ENCODE measurements at places on chromosomes 16 and 17.

- no peak for DNase-seq
Observed at GRCh38 chr17:57424273-57424672, 167.9 kb downstream of the MSI2 start.

GRCh38 chr17:74919440-74920305, 3.4 kb downstream of the USH1G start:
- DNase-seq: no peak

- no peak for DNase-seq
Observed at GRCh38 chr17:78044280-78044835, 84.2 kb downstream of the TMC6 start.

DNA sequence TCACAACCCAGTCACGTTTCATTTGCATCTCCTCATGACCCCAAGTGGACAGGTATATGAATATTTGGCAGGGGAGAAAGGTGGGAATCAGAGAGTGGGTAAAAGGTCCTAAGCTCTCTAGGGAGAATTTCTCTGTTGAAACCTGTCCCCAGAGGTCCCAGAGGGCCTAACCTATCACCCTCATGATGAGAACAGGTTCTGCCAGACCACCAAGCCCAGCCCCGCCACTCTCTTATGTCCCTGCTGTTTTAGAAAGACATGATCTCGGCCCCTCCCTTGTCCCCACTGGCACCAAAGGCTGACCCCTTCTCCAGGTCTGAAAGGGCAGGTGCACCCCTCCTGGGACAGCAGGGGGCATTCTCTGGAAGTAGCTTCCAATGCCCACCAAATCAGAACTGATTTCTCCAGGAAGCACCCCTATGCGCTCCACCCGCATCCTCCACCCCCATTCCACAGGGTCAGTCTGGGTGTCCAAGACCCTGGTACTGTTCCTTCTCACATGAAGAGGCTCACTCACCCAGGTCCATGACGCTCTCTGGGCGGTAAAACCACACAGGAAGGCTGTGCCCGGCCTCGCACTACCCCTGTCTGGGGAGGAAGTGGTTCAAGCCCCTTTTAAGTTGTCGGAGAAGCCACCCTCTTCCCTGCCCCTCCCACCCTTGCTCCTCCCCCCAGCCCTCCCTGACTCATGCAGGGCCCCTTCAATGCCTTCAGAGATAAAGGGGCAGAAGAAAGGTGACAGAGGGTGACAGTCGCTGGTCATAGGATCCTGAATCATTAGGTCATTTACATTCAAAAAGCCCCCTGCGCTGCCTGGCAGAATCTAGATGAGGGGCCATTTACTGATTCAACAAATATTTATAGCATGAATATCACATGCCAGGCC, at the start of gene CCR7:
Gene CCR7, minus strand, starts transcription at position 590 of the 886 bp plus-strand sequence. Its CDS starts 63 bp downstream, at position 527.
- no peak for DNase-seq

DNA sequence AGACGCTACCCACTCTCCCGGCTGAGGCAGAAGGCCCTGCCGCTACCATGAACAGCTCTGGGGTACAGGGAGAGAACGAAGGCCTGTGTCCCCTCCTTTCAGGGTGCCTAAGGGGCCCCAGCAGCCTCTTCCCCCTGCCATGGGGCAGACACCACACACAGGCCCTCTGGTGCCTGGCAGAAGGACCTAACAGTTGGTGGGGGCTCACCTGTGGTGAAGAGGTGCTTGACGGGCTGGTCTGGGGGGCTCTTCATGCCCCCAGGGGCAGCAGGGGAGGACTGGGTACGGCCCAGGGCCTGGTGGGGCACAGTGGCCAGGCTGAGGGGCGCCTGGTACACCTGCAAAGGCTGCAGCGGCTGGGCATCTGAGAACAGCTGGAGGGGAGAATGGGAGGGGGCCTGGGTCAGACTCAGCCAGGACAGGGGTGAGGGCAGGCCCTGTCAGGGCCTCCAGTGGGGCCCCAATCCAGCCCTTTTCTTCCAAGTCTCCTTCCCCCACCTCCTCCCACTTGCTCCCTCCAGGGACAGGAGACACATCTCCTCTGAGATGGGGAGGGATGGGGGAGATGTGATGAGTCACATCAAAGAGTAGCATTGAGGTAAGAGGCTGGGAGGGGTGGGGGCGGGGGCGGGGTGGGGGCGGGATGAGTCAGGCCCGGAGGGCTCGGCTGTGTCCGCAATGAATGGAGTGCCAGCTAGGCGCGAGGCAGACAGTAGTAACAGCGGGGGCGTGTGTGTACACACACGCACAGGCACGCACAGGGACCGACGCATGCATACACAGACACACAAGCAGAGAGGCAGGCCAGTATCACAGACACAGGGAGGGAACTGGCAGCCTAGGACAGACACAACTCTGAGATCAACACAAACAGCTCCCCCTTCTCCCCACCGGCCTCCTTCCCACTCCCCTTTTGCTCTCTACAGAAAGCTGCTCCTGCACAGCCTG, 16.1 kb downstream of the G6PC3 start:
- no peak for DNase-seq

- no peak for DNase-seq
Observed at GRCh38 chr16:55154262-55154661, 169.7 kb upstream of the IRX6 start.

DNA sequence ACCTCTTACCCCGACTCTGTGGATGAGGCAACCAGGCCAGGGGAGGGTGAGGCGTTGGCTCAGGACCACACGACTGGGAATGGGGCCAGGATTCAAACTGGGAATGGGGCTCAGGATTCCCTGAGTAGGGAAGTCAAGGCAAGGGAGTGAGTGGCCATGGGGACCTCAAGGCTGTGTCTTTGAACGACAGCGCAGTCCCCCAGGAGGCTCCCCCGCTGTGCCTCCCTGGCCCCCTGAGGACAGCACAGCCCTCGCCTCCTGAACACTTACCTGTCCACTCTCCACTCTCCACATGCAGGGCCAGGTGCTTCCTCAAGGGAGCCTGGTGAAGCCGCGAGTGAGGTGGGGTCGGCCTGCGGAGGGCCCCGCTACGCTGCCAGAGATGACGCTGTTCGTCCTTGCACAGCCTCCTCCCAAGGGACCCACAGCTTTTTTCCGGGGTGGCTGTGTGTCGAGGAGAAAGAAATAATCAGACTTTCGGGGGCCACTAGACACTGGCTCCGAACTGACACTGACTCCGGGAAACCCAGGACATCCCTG, 6.9 kb downstream of the ZNF469 start:
- DNase-seq: no peak

DNA sequence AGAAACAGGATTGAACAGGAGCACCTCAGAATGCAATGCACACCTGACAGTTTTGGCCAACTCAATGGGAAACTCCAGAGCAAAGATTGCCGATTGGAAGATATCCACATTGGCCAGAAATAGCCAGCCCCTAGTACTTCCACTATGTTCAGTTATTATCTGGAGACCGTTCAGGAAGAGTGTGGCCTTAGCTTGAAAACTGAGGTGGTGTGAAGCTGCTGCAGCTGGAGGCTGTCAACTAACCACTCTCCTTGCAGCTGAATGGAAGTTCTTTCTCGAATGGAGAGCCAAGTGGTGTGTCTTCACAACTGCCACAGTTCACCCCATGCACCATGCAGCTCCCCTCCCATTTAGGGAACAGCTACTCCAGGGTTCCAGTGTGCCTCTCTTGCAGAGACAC, 61.9 kb upstream of the DHX40 start:
- DNase-seq: no peak

DNA sequence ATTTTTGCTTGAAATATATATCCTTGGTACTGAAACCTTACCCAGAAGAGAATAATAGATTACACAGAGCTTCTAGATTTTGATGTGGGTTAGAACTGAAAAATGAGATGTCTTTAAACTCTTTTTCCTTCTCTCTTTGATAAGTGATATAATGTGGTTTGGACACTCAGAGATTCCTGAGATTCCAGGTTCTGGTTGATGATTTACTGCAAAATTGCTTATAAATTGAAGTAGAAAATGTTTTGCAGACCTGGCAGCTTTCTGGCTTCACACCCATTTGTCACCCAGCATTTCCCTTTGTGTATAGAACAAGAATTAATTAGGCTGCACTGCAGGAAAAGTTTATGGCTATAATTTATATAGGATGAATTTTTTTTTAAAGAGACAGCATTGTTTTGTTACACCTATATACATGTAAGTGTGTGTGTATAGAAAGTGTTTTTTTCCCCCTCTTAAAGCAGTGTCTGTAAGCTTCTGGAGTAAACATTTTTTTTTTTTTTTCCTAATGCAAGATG, 23.5 kb downstream of the AATF start:
- no peak for DNase-seq

DNA sequence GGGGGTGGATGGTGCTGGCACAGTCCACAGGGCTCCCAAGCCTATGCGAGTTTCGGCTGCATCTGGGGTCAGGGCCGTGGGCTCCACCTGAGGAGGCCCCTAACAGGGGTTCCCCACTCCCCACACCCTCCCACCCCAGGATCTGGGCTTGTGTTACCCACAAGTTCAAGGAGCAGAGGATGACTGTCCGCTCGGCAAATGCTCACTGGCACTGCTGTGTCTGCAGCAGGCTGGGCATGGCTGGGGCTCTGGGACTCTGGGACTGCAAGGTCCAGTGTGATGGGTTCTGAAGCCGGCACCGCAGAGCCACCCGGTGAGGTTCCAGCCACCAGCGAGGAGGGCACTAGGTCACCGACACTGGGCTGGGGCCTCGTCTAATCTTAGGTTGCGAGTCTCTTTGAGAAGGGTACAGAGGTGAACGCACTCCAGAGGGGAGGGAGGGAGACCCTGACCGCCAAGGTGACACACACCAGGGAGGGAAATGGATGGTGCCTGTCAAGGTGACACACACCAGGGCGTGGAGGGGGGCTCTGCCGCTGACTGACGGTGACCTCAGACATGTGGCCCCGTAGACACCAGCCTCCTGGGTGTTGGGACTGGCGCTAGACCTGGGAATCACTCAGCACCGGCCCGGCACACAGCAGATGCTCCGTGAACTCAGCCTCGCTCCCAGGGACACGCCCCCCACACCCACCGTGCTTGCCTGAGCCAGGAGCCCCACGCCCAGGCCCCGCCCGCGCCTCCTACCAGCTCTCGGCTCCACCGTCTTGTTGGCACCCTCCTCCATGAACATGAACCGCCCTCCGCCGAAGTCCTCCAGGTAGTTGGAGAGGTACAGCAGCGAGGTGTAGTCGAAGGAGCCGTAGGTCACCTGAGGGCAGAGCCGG, 20.5 kb upstream of the HEXD start:
- no peak for DNase-seq

GRCh38 chr16:30837904-30838303, 50.9 kb upstream of the ZNF629 start:
- DNase-seq: no peak

DNA sequence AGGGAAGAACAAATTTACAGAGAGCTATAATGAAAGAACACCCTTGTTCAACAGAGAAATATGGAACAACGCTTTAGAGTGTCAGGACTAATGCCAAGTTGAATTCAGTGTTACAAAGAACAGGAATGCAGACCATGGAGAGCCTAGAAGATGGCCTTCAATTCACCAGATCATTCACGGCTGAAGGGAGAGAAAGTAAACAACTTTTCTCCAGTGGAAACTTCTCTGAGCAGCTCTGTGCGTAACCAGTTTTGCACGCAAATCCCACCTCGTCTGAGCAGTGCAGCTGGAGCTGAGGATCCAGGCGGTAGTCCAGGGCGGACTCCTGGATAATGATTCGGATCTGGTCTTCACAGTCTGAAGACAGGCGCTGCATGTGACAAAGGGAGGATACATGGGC, 40.5 kb upstream of the CLEC18B start:
- no peak for DNase-seq

GRCh38 chr17:78125976-78126894, 2.3 kb downstream of the TMC6 start:
- no peak for DNase-seq

DNA sequence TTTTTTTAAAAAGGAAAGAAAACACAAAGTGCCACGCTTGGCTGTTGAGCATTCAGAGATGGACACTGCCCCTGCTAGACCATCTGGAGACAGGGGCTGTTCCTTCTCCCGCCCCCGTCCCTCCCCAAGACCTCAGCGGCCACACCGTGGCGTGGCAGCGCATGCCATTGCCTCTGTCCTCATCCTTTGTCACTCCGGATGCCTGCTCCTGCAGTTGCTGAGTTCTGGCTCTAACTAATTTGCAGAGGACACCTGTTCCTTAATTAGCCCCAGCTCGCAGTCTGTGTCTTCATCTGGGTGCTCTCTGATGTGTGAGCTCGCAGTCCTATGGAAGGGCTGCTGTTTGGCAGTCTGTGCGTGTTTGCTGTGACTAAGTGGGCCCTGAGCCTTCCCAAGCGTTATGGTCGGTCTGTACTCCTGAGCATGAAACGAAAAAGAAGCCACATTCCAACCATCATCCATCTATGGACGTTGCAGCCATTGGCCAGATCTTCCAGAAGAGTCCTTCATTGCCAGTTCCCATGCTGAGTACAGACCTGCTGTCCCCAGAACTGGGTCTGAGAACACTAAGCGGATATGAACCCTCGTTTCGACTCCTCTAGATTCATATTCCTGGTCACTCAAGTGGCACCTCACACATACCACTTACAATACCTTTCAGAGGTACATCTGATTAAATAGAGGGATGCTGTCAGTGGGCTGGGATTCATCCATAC, 40.9 kb upstream of the NAT9 start:
- no peak for DNase-seq

DNA sequence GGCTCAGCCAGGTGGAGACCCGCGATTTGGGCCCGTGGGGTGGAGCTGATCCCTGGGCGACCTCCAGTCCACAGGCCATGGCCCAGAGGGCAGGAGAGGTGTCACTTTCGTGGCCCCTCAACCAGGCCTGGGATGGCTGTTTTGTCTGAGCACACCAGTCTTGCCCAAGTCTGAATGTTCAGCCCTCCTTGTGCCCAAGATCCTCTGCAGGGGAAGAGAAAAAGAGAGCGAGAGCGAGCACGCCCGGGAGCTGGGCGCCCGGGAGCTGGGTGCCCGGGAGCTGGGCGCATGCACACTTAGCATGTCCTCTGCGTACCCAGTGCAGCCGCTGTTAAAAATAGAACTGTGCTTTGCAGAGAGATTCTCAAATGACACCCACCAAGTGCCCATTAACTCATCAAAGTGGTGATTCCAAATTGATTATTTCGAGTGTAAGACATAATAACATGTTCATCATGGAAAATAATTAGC, 403.3 kb upstream of the TNRC6C start:
- DNase-seq: no peak

GRCh38 chr17:44956998-44957981, 9.7 kb upstream of the KIF18B start:
- DNase-seq: no peak

All from NCI-H2081 treated with DMSO at 0.1 percent for 48 hours (cell line).